Iris pigment epithelial cell (primary cell): ENCODE measurements at places on chromosomes 12 and 14.

DNA sequence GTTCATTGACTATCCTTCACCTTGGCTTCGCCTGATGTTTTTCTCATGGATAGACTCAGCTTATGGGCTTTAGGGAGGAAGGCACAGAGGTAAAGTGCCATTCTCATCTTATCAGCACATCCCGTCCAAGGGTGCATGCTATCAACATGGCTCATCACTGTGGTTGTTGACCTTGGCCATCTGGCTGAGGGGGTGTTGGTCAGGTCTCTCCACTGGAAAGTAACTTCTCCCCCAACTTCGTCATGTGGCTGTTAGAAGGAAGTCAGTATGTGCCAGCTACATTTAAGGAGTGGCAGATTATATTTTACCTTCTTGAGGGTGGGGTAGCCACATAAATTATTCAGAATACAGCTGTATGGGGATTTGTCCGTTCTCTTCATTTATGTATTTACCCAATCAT, 68.9 kb downstream of the EML1 start:
- DNase-seq, result peak; percentile 41

- peak; percentile 43 for DNase-seq
These were observed 235.5 kb downstream of the PAWR start for GRCh38 chr12:79455286-79455685.

GRCh38 chr14:54916101-54916500, 13.5 kb upstream of the GCH1 start:
- DNase-seq, result no peak

GRCh38 chr12:64240781-64241180, 18.7 kb upstream of the KICS2 start:
- no peak for DNase-seq

DNA sequence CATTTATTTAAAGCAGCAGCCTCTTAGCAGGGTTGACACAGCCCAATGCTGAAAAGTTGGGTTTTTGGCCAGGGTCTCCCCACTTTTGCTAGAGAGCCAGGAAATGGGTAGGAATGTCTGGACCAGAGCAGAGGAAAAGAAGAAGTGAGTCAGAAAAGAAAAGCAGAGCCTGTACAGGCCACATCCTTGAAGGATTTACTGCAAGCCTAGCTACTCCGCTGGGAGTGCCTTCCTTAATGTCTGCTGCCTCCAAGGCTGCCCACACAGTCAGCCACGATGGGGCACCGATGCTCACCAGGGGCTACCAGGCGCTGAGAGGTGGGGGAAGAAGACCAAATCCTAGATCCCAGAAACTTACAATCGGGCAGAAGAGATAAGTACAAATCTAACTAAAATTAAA, 139.2 kb downstream of the C12orf75 start:
- DNase-seq, result peak; percentile 12

DNA sequence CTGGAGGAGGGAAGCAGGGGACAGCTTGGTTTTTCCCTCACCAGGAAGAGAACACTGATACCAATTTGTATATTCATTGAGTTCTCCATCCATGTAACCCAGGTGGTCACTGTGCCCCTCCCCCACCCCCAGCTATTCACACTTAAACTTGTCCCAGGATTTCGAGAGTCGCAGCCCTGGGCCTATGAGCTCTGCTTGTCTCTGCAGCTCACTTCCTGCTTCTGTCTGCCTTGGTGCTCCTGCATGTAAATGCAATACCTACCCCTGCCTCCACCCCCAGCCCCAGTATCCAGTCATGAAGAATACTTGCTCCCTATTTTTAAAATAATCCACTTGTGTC, 452.2 kb downstream of the BCL11B start:
- no peak for DNase-seq

GRCh38 chr14:94348836-94349235, 25.7 kb upstream of the SERPINA6 start:
- no peak for DNase-seq

- no peak for DNase-seq
These were observed 7.5 kb upstream of the RASSF9 start for GRCh38 chr12:85843606-85844310.

DNA sequence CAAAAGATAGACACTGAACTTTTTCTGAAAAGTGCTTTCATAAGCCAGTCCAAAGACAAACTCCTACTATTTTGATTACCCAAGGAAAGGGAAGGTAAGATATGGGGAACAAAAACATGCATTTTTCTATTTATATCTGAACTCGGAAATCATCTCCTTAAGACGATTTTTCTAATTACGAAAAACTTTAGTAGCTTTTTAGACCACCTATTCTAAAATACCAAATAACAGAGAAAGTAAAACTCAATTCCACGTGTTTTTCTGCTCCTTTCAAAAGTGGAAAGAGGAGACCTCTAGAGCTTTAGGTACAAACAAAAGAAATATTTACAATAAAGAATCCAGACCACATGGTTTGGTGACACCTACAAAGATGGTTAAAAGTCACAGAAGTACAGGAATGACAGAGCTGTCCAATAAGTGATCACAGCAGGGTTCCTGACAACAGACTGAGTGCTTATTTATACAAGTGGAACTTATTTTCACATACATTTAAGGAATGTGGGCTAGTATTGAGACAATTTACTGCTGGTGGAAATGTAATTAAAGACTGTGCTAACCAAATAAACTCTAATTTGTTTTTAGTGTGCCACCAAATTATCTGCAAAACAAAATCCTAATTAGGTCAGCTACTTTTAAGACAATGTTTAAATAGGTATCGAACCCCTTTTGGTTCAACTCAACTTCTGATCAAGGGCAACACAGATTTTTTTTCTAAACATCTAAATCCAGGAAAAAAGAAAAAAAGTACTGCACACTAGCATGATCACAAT, 2.4 kb downstream of the LRIG3 start:
- no peak for DNase-seq

DNA sequence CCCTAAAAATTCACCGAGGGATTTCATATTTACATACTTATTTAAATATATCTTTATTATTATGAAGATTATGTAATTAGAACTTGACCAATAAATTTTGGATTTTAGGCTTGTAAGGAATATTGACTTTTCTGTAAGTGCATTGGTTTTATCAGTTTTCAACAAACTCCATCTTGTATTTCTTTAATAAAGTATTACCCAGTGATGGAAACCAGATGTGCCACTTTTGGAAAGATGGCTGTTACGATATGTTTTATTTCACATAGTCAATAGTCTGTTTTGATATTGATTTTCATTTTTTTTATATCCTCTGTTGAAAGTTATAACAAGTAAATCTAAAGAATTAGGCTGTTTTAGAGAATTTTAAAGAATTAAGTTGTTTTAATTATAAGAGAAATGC, 1.8 kb downstream of the MON2 start:
- no peak for DNase-seq

DNA sequence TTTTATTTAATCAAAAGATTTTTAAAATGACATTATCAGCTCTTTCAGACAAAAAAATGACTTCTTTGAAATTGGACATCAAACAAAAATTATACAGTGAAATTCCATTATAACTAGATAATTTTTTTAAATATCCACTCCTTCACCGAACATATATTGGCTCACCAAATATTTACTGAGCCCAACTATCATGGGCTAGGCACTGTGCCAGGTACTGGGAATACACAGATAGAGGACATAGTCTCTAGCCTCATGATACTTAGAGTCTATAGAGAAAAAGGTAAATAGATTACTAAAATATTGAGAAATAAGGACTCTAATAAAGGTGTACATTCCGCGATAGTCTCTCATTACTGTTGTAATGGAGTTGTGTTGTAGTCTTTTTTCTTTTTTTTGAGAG, 219.9 kb downstream of the SEC23A start:
- no peak for DNase-seq

- no peak for DNase-seq
These were observed 46.4 kb downstream of the RAD52 start for GRCh38 chr12:903055-903454.

DNA sequence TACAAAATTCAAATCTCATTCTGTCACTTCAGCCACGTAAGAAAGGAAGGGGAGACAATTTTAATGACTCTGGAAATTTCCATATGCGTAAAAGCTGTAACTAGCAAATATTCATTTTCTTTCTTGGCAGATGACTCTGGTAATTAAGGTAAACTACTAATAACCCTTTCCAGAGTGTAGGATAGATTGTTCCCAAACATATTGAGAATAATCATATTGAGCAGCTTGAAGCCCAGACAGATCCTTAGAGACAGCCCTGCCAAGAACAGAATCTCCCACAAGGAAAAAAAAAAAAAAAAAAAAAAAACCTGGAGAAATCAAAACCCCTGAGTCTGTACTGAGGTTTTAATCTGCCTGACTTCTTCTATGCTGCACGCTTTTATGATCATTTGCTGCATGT, 163.6 kb upstream of the TMPO start:
- no peak for DNase-seq

DNA sequence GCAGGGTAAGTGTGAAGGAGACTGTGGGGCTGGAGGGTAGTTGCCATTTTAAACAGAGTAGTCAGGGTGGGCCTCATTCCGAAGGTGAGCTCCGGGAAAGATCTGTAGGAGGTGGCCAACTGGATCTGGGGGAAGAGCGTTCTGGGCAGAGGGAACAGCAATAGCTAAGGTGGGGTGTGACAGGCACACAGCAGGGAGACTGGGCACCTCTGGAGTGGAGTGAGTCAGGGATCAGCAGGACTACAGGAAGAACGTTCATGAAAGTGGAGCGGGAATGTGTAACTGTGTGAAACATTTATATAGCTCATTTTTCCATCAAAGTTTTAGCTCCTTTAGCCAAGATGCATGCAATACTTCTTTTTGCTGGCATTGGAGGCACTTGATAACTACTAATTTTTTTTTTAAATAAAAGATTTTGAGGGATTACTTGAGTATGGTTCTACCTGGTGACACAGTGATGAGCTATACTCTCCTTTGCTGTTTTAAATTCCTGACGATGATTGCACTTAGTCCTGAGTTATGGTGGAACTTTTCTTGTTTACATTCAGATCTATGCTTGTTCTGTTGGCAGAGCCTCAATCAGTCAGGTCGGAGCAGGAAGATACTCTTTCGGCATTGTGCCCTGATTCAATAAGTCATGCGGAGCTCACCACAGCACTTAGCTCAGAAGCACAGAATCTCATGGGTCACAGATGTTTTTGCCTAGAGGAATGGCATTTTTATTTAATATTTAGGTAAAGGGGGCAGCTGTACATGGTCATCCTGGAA, 106.4 kb downstream of the WIF1 start:
- no peak for DNase-seq

DNA sequence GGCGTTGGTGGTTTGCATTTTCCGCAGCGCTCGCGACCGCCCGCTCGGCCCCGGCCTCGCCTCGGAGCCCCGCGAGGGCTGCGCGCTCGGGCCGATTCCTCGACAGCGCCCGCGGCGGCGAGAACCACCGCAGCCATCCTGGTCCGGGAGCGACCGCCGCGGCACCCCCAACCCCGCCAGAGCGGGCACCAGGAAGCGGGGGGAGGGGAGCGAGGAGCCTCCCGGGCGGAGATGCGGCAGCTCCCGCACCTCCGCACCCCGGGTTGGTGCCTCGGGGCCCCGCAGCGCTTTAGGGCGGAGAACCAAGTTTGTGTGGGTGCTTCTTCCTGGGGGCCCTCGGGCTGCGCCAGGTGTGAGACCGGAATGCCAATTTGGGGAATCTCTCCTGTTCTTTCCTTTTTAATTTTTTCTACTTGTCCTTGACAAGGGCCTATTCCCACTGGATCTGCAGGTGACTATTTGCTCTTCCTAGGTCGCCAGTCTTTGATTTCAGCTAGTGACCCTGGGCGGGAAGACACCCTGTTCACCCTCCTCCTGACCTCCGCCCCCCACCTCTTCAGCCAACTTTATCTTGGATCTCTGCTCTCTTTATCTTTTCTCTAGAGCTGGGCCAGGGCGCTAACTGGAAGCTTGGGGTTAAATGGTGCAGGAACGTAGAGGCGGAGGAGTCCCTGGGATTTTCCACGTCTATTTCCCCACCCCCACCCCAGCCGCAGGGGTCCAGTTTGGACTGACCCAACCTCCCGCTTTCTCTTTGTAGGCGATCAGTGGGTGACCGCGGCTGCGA, at the start of gene SOCS2:
TSS of gene SOCS2 (plus strand) at position 751 of the 787 bp plus-strand sequence. CDS start 223 bp downstream, outside the sequence.
- peak; percentile 31 for DNase-seq

GRCh38 chr12:92068459-92068858, 77.2 kb downstream of the BTG1 start:
- peak; percentile 51 for DNase-seq

DNA sequence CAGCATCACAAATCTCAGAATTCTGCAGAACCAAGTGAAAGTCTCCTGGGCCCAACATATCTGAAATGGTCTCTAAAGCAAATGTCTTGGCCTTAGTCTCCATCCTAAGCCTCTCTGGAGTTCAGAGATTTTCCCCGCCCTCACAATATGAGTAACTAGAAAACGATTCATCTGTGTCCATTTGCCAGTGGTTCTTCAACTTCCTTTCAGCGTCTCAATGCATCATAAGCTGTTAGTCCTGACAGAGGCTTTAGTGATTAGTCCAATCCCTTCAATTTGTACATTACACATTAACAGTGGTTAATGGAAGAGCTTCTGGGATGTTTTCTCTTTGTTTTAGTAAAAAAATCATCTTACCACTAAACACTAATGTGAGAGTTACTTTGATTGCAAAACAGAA, 17.4 kb downstream of the NPC2 start:
- peak; percentile 80 for DNase-seq

- peak; percentile 75 for DNase-seq
These were observed at the start of gene BCL7A for GRCh38 chr12:122021822-122022392. Gene BCL7A (plus strand): TSS chr12:122021884. CDS start chr12:122022092, 208 bp downstream.

- DNase-seq, result no peak
These were observed 32.6 kb downstream of the P2RX7 start for GRCh38 chr12:121165316-121165715.

GRCh38 chr12:99284161-99284560, 363.4 kb upstream of the GARIN6 start:
- no peak for DNase-seq

DNA sequence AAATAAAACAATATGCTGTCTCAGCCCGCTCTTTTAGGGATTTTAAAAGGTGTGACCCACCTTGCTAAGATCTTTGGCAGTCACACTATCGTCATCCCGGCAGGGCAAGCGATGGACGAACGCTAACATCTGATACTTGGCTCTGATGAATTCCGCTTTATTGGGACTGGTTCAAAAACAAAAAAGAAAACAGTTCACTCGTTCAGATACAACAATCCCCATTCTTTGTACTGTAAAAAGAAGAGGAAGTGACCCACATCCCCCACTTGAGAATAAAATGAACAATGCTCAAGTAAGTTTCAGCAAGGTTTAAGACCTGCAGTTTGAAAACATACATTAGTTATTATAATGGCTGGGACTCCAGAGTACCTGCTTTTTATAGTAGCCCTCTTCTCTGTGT, 7.3 kb downstream of the GIT2 start:
- DNase-seq, result no peak

- DNase-seq, result no peak
These were observed 66.0 kb upstream of the NRXN3 start for GRCh38 chr14:78104160-78104559.
